Ovary (tissue), 10 donors: ENCODE measurements at places on chromosomes 13 and 19. TPM values are rescaled to one million over a fixed set of nuclear protein-coding genes. Genes with fewer than 3 reads are reported as not detected.

DNA sequence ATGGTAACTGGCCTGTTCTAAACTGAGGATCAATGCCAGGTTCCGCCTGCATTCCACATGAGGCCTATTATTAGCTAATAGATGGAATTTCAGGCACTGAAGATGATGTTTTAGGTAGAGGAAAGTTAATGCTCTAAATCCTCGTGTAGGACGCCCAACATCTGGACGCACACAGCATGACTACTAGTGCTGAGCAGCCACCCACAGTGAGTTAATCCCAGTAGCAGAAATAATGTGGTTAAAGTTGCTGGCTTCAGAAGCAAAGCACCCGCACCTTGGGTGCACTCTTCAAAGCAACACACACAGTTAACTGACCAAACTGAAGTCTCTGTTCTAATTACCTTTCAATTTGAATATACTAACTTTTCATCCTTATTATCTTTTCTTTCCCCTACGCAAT, 150.6 kb downstream of the DIAPH3 start:
- DNase-seq, result no peak

DNA sequence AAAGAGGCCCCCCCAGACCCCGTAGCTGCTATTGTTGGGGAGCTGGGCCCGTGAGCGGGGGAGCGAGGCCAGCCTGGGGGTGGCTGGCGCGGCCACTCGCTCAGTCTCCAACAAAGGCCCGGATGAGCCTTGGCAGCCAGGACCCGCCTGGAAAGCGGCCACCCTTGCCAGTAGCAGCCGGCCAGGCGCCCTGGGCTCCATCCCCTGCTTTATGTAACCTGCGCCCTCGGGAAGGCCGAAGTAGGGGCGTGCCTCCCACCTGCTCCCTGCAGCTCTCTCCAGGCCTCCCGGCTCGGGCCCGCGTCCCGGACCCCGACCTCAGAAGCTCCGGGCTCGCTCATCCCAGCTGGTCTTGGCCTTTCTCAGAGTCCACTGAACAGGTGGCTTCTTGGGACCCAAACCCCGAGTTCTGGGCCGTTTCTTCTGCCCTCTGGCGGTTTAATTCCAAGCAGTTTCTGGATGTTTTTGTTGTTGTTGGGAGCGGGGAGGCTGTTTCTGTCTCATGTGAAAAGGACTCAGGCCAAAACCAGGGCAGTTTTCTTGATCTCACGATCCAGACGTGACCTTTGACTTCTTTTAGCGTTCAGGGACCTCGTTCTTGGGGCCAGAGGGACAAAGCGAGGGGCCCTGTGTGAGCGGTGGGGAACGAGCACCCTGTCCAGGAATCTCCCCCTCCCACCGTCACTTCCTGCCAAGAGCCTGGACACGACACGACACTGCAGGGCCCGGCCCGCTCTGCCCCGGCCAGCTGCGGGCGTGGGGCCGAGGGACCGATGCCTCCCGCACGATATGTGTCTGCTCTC, 1.2 kb downstream of the CDC34 start:
- DNase-seq, result peak; percentile 85

DNA sequence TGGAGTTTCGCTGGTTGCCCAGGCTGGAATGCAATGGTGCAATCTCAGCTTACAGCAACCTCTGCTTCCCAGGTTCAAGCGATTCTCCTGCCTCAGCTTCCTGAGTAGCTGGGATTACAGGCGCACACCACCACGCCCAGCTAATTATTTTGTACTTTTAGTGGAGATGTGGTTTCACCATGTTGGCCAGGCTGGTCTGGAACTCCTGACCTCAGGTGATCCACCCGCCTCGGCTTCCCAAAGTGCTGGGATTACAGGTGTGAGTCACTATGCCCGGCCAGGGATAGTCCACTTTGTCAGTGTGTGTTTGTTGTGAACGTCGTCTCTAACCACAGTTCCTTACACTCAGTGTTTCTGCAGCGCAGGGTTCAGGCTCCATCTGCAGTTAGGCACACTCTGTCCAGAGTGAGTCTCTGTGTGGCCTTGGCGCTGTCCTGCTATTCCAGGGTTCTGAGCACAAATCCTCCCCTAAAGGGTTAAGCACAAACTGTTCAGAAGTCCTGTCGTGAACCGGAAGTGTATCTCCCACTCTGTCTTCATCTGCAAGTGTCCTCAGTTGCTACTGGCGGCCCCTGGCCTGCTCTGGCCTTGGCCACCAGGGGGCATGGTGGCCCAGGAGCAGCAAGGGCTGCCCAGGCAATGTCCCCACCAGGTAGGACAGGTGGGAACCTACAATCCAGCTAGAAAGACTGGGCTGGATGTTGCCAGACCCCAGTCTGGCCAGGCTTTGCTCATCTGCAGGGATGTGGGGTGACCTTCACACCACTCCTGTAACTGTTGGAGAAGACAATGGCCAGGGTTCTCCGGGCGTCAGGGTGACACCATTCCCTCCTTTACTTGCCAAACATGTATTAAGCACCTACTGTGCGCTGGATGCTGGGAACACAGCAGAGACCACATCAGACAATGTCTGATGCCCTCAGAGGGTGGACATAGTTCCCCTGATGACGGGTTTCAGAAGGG, 38.8 kb upstream of the GATAD2A start:
- peak; percentile 65 for DNase-seq

- DNase-seq, result no peak
Observed at GRCh38 chr13:25291691-25292090, 4.4 kb upstream of the MTMR6 start.

DNA sequence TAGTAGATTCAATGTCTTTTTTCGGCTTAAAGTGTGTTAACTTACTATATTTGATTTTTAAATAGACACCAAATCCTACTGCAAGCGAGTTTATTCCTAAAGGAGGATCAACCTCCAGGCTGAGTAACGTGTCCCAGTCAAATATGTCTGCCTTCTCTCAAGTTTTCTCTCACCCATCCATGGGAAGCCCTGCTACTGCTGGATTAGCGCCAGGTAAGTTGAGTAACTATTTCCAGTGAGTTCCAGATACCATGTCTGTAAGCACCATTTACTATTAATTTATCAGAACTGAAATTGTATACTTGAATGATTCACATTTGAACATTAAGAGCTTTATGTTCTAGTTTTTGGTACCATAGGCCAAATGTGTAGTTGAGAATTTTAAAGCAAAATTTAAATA, 81.8 kb downstream of the PAN3 start:
- no peak for DNase-seq

Gene LONP1
- 70.2 TPM for total RNA-seq

Gene PSG3
- not detected for total RNA-seq

Gene BST2
- 456 TPM for total RNA-seq
